CD4-positive, alpha-beta T cell treated with Interleukin-21 for 1 hour (primary cell): ENCODE measurements at places on chromosomes 4 and X.

DNA sequence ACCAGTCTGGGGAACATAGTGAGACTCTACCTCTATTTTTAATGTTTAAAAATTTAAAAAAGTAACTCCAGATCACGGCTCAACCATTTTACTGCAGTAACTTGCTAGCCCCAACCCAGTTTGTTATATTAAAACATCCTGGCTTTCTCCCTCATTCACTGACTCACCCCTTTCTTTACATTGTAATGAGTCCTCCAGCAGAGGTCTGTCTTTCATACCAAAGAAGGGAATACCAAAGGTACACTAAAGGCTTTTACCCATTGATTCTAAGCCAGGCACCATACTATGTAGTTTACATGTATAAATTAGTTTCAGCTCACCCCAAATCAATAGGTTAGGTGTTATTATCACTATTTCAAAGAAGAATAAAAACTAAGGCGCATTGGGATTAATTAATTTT, 286.9 kb downstream of the PACRGL start:
- no peak for DNase-seq

GRCh38 chrX:131792789-131793462, 230.2 kb upstream of the STK26 start:
- DNase-seq = no peak

DNA sequence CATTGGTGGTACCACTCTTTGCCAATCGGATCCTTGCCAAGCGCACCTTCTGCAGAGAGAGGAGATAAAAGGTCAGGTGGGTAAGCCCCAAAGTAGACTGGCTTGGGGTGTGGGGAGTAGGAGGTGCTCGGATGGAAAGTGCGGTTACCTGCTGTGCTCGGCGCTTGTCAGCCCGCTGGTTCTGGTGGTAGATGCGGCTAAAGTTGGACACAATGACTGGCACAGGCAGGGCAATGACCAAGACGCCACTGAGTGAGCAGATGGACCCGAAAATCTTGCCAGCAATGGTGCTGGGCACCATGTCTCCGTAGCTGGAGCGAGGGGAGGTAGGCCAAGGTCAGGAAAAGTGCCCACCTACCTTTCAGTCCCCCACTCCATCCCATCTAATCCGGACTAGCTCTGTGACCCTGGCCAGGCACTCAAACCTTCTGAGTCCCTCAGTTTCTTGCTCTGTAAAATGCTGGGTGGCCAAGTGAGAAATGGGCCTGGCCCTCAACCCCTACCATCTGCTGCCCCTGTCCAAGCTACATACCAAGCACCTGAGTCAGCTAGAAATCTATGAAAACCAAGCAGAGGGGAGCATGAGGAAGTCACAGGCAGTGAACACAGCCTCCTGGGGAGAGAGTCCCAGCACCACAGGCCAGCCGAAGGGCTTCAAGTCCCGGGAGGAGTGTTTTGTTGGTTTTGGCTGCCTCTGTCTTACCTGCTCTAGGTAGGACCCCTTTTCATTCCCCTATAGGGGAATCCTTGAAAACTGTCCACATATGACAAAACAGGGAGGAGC, 4.7 kb downstream of the KCND1 start:
- no peak for DNase-seq

DNA sequence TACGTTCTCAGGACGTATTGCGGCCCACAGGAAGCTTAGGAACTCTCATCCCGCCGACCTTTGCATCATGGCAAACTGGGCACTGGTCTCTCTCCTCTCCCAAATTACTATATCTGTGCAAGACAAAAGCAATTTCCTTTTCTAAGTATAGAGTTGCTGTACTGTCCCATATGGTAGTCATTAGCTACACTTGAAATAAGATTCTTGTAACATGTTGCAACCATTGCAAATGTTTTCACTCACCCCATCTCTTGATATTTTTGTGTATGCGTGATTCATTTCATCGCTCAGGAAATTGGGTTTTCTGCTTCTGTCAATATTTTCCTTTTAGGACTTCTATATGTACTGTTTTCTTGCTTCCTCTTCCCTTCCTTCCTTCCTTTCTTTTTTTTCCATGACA, 15.7 kb downstream of the ARMCX6 start:
- DNase-seq = no peak

- no peak for DNase-seq
Measured at GRCh38 chr4:147780137-147780777, 48.4 kb downstream of the ARHGAP10 start.

GRCh38 chrX:6363188-6363587, 134.5 kb upstream of the NLGN4X start:
- no peak for DNase-seq

- peak; percentile 23 for DNase-seq
Measured at GRCh38 chr4:168183717-168184571, 91.6 kb downstream of the ANXA10 start.

DNA sequence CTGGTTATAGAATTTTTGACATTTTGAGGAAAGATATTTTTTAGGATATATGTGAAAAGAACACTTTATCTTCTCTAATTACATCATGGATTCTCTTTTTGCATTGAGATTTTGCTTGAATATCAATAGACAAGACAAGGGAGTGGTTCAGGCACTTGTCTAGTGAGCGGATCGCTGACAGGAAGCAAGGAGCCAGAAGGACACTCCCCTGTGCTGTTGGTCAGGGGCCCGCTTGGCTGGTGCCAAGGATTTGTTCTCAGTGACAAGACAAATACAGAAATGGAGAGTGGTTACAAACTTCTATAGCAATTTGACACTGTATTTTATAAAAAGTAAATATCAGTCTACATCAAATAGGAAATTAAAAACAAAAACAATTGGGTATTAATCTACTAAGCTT, 60.0 kb downstream of the SLC9B1 start:
- no peak for DNase-seq

DNA sequence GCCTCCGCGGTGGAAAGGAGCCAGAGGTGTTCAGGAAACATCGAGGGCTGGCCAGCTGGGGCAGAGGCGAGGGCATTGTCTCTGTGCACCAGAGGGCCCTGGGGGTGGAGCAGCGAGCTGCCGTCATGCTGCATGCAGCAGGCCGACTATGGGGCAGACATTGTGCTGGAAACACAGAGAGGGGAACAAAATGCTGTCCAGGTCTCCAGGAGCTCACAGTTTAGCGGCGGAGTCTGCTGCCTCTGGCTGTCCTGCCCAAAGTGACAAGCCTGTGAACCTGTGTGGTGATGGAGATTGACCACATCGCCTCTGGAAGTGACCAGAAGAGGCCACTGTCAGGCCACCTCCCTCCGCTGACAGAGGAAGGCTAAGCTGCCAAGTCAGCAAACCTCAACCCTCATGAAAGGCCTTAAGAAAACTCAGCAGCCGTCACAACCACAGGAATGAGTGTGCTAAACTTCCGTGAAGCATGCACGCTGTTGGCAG, 20.1 kb upstream of the SASH3 start:
- peak; percentile 63 for DNase-seq

DNA sequence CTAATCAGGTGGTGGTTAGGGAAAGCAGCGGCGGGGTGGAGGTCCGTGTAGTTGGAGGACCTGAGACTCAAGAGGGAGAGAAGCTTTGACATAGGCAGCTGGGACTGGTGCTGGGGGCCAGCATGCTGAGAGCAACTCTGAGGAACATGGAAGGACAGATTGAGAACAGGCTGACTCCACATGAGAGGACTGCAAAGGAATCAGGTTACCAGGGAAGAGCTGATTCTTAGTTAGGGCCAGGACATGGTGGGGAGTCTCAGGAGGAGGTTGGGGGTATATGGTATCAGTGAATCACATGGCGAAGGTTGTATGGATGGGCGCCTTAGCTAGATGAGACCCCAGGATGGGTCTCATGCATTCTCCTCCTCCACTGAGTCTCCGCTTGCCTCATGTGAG, 264.0 kb upstream of the BOD1L1 start:
- no peak for DNase-seq

DNA sequence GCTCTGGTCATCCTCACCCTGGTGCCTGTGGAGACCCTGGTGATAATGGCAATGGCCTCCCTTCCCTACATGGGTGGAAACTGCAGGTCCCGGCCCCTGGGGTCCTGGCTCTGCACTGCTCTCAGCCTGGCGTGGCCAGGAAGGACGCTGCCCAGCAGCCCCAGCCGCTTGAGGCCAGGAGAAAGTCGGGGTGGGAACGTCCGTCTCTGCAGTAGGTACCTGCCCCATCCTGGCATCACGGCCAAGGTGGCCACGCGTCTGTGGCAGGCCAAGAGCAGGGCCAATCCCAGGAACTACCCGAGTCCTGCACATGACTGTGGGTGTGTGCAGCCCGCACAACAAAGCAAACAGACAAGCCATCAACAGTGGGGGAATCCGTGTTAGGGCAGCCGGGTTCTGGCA, 33.8 kb downstream of the FGFRL1 start:
- no peak for DNase-seq

DNA sequence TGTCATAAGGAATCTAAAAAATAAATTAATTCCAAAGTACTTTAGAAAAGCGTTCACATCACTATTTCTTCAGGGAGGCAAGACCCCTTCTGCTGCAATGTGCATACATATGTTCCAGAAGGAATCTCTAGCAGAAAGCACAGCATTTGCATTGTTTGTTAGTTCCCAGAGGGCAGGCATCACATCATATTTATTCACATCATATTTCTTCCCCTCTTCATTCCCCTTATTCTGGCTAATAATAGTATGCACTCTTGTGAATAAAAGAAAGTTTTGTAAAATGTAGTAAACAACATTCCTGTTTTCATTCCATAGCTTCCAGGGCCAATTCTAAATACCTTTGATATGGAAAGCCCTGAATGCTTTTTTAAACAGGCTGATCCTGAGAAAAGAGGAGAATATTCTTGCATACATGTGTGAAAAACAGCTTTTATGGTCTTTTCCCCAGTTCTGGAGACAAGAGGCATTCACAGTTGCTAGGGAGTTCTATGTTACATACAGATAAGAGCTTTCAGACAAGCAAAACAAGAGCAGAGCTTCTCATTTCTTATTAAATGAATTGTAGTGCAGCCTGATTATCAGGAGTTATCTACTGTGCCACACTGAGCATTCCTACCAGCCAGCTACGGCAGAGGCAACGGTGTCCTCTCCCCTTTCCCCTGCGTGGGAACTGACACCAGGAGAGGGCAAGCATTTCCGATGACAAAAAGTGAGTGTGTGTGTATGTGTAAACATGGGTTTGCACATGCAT, 15.2 kb downstream of the GATB start:
- no peak for DNase-seq

- no peak for DNase-seq
Measured at GRCh38 chr4:8110071-8110986, 48.3 kb downstream of the ABLIM2 start.

GRCh38 chrX:110182362-110182761, 135.5 kb downstream of the AMMECR1 start:
- no peak for DNase-seq

DNA sequence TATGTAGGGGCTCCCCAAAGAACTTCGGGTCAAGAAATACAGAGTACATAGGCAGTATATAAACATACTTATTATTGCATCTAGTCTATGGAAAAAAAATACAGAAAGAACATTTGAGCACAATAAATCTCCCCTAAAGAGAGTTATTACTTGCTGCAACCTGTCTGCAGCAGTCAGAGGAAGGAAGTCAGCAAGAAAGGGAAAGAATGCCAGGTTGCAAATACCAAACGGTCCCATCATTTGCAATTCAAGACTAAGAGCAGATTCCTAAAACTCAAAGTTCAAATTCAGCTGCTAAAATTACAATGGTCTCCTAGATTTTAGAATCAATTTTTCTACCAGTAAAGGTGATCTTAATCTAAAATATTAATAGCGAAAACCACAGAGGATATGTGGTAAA, 236.2 kb upstream of the NUDT6 start:
- DNase-seq = no peak

DNA sequence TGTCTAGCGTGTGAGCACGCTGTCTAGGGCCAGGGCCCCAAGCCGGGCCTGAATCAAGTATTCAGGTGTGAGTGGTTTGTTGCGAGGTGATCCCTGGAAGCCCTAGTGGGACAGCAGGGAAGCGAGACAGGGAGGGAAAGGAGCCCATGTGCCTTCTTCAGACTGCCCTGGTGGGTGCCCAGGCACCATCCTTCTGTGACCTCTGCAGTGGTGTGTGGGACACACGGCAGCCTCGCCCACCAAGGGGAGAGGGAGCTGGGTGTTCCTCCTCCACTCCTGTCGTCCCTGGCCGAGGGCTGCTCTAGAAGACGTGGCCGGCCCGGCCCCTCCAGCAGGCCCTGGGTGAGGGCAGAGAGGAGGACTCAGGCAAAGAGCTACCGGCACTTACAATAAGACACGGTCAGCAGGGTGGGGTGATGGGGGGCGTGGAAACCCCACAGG, 47.4 kb downstream of the HTRA3 start:
- DNase-seq = no peak

DNA sequence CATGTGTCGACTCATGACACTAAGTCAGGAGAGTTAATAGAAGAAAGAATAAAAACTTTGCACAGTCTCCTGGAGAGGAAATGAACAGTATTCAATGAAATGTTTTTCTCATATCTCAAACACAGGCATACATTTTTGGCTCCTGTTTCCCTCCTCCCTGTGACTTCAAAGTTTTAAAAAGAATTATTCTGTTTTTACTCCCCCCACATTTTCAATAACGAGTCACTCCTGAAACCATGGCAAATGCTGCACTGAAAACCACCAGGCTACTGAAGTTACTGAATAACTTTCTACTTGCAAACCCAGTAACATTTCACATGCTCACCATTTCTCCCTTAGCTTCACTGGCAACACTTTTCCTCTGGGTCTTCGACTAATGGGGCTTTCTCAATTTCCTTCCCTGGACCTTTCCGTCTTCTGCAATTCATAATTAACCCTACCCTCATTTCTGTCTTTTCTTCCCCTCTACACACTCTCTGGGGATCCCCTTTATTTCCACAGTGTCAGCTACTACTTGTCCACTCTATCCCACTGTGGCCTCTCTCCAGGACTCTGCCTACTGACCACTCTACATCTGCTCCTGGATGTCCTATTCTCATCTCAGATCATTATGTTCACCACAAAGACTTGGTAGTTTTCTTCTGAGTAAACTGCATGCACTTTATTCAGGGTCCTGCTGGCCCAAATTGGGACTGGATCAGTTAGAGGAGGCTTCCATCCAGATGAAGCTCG, 225.8 kb upstream of the ETNPPL start:
- DNase-seq = no peak

DNA sequence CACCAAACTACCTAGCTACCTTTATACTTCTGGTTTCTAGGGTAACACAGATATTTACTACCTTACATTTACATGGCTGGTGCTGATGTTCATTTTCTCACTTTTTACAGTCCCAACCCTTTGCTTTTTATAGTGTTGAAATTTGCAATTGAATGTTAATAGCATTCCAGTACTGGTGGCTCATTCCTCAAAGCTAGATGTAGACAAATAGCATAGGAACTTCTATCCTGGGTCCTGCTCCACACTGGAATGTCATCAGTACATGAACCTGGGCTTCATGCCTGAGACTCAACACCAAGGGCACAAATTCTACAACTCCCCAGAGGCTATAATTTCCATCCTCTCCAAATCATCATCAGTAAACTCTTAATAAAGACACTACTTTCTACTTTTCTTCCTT, 10.3 kb upstream of the TRMT2B start:
- DNase-seq = no peak

GRCh38 chr4:3296651-3297050, 3.8 kb downstream of the RGS12 start:
- no peak for DNase-seq

DNA sequence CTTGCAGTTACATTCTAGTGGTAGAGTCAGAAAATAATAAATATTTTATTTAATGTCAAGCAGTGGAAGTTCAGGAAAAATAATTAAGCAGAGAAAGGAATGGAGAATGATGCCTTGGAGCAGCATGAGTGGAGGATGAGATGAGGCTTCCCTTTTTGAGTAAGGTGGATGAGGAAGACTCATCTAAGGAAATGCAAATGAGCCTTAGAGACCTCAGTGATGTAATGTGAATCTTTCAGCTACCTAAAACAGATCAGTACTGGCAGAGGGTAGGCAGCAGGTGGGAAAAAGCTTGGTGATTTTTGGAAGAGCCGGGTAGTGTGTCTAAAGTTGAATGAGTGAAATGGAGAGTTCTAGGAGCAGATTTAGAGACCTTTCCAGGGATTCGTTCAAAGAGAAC, 118.2 kb downstream of the GRID2 start:
- DNase-seq = no peak
